ENCODE measurements at places on chromosomes 6 and 20.

DNA sequence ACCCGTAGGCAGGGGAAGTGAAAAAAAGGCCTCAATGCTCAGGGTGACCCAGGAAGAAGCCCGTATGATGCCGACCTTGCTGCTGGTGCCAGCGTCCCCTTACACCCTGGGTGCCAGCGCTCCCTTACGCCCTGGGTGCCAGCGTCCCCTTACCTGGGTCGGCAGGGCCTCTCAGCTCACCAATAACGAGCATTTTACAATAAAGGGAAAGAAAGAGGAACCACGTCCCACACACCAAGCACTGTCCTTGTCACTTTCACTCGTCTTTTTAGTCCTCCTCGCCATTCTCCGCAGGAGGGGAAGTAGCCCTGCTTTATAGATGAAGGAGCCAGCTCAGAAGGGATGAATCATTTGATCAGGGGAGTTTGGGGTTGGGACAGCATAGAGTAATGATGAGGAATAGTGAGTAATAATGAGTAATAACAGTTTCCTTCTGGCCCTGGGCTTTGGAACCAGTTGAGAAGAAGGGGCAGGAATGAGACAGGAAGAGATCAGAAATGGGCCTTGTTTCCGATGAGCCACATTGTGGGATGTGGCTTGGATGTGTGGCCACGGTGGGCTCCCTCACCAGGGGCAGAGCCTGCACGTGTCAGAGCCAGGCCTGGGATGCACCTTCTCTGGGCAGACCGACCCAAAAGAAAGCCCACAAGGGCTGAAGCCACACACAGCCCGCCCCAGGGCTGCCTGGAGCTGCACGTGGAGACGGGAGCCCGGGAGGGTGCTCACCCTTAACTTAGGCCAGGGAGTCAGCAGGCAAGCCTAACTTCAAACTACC is 75.7 kb downstream of the SYNJ2 start:
- no peak for DNase-seq

- no peak for DNase-seq
These were observed 112.7 kb upstream of the SIM1 start for GRCh38 chr6:100577425-100577824.

DNA sequence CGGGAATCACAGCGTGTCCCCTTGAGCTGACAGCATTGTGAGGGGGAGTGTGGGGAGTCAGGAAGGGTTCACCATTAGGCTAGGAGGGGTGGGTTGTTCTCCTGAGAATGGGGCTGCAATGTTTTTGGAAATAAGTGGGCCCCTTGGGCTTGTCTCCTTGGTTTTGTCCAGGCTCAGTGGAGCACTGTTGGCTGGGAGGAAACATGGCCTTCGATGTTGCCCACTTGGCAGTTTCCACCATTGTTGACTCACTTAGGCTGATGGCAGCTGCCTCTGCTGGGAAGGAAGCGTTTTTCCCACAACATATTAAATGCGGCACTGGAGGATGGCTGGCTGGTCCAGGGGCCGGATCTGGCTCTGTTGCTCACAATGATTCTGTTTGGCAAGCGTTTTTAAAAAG is 512.1 kb downstream of the QKI start:
- no peak for DNase-seq

- no peak for DNase-seq
These were observed 27.9 kb upstream of the SIRPG start for GRCh38 chr20:1685304-1686052.

- DNase-seq = no peak
These were observed 71.7 kb upstream of the MAP3K4 start for GRCh38 chr6:160919723-160920440.

- DNase-seq = no peak
These were observed 705.0 kb downstream of the EPHA7 start for GRCh38 chr6:92714346-92714745.

DNA sequence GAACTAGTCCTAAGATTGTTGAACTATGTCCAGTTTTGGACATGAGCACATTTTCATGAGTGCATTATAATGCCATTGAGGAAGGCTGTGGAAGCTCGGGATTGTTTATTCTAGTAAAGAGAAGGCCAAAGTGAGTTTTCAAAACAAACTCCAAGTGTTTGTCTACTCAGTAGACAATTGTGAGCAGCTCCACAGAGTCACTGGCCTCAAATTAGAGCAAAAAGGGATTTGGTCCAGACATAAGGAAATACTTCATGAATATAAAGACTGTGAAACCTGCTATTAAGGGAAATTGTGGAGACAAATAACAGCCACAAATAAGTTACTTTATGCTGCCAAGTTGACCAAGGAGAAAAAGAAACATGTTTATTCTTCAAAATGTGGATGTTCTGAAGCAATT is 42.6 kb upstream of the PREP start:
- DNase-seq = no peak

DNA sequence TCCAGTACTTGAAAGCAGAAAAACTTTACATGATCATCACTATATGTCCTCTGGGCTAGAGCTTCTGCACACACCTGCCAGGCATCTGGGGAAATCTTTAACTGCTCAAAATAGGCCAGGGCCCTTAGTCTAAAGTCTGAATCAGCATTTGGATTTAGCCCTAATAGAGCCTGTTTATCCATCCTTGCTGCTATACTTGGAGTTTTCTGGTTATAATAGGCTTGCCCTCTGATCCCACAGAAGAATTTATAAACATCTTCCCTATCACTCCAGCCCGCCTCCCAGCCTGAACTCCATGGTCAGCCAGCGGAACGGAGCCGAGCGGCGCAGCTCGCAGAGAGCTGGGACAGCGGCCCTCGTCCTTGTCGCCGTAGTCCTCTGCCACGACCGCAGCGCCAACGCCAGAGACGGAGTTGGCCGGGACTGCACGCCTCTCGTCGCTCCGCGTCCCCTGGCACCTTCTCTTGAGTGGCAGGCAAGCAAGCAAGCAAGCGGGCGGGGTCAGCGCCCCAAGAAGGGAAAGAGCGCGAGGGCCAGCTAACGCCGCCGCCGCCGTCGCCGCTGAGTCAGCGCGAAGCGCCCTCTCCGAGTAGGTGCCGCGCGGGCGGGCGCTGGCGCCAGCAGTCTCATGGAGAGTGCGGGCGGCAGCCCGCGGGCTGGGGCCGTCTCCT is 25.4 kb upstream of the ASIP start:
- peak; percentile 87 for DNase-seq

DNA sequence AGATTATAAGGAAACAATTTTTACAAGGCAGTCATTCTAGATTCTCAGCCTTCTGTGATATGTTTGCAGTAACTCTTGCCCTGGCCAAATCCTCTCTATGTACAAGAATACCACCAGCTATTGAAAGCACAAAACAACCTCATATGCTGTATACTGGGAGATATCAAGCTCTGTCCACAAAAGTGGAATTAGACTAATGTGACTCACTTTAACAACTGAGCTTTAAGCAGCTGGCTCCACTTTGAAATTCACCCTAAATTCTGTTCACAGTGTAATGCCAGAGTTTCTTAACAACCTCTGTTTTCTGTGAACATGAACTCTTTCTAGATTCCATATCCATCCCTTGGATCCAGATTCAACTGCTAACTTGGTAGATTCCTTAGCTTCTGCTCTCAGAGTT is 47.6 kb downstream of the CHD6 start:
- no peak for DNase-seq

- DNase-seq = no peak
These were observed 335.6 kb downstream of the PRL start for GRCh38 chr6:21961226-21961625.

- no peak for DNase-seq
These were observed 147.4 kb downstream of the HDGFL1 start for GRCh38 chr6:22716721-22717120.

GRCh38 chr6:113595911-113596376 is 261.2 kb upstream of the MARCKS start:
- no peak for DNase-seq

DNA sequence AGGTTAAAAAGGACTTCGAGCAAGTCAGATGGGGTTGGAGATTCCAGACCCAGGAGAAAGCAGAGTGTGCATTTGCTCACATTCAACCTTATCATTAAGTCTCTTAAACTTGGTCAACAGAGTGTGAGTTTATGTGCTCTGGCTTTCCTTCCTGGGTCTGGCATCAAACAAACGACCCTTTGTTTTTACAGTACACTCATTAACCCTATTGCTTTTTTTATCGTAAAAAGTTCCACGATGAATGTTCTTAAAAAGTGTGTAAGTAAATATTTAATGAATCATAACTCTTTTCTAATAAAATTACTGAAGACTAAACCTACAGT is 2.5 kb downstream of the FYN start:
- no peak for DNase-seq

DNA sequence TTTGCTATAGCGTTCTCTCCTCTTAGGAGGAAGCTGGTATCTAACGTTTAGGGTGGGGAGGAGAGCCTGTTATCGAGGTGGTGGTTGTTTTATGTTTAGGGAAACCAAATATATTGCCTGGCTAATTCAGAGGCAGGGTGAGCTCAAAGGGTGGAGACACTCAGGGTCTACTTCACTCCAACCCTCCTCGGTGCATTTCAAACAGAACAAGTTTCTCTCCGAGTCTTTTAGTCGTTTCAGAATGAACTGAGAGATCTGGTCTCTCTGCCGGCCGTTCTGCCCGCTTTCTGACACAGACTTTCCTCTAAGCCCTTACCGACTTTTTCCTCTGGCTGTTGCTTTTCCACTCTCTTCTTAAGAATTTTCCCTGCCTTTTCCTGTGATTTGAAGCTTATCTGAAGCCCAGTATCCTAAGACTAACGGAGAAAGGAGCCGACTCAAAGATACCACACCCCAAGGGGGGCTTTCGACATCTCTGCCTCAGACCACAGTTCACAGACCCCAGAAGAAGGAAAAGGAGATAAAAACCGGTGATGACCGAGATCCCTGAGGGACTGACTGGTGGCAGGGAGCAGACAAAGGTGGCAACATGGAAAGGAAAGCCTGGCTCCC is 865 bp downstream of the STK38 start:
- peak; percentile 66 for DNase-seq

DNA sequence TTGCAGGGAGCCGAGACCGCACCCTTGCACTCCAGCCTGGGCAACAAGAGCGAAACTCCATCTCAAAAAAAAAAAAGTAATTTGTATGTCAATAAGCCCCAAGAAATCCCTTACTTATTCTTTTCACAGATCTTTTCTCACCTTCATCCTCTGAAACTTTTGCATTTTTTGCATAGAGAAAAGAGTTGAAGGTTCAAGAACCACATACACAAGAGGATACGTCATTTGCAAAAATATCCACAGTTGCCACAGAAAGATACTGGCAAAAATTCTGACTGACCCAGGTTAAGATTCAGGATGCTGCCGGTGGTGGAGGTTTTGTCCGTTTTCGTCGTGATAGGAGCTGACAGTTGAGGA is 94.5 kb downstream of the ZMYND8 start:
- DNase-seq = no peak

DNA sequence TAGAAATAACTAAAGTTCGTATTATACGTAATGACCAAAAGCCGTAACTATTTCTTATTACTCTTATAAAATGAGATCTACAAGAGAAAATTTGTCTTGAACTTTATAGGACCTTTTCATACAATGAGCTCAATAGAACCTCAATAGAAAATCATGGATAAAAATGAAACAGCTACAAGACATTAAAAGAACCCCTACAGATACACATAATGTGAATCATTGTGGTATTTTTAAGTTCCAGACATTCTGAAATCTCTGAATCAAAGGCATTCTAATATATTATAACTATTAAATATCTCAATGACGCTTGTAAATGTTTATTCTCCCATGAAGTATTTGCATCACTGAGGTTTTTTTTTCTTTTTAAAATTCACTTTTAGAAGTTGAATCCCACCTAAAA is 22.2 kb upstream of the POU3F2 start:
- DNase-seq = no peak

DNA sequence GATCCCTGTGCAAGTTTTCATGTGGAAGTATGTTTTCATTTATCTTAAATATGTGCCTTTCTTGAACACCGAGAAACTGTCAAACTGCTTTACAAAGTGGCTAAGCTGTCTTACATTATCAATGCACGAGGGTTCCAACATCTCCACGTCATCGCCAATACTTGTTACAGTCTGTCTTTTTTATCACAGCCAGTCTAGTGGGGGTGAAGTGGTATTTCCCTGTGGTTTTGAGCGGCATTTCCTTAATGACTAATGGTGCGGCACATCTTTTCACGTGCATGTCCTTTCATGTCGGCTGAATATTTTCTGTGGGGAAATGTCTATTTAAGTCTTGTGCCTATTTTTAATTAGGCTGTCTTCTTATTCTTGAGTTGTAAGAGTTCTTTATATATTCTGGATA is 280.4 kb downstream of the FOXC1 start:
- DNase-seq = no peak

DNA sequence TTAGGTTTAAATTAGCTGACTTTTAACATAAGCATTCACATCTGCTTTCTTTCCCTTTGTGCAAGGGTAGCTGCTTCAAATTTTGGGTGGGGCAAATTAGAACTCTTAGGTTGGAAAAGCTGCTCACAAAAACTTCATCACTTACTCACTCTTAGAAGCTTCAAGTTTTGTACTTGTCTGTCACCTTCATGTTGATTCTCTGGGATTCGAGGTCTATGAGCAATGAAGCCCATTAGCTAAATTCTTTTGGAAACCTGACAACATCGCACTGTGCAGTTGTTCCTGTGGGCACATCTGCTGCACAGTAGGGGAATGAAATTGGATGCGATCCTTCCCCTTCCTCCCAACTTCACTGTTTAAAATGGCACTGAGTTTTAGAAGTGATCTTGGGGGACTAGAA is 156.1 kb downstream of the UBE3D start:
- DNase-seq = no peak

DNA sequence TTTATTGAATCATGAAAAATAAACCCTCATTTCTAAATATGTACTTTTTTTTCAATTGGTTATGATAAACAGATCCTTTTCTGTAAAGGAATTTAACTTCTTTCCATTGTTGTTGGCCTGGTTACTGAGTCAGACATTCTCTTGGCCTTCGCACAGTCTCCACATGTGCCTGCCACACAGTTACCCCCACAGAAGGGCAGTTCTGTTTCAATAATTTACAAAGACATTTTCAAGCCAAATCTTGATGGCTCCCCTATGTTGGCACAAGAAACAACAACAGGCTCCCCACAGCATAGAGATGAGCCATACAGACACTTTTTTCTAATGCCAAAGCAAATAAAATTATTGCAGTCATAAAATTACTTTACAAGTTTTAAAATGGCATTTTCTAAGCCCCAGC is 55.6 kb upstream of the BEND6 start:
- DNase-seq = no peak

GRCh38 chr6:32436995-32437836 is 2.5 kb upstream of the HLA-DRA start:
- DNase-seq = no peak

All from NCI-H1417 (cell line).